ENCODE measurements at places on chromosomes 4 and X. TPM values are rescaled to one million over a fixed set of nuclear protein-coding genes. Genes with fewer than 3 reads are reported as not detected.

CLNK gene
- under 0.01 TPM for total RNA-seq

DLG3 gene
- total RNA-seq = 5.9 TPM

HTR2C gene
- not detected for total RNA-seq

HSFX1 gene
- total RNA-seq = 2.1 TPM

RAP2C gene
- total RNA-seq = 21.4 TPM

CCKAR gene
- not detected for total RNA-seq

SLC6A14 gene
- total RNA-seq = not detected

SSX1 gene
- not detected for total RNA-seq

FAM9C gene
- not detected for total RNA-seq

GRCh38 chr4:10186228-10187214, 69.9 kb upstream of the WDR1 start:
- DNase-seq = no peak

- no peak for DNase-seq
Observed at GRCh38 chr4:86633854-86634253, 39.7 kb downstream of the PTPN13 start.

GRCh38 chrX:77404419-77404818, 42.8 kb upstream of the FGF16 start:
- DNase-seq = no peak

- DNase-seq = no peak
Observed at GRCh38 chr4:187004628-187005027, 281.0 kb upstream of the FAT1 start.

GRCh38 chr4:10577508-10578426, 106.8 kb downstream of the CLNK start:
- no peak for DNase-seq

GRCh38 chrX:47502316-47503125, 19.5 kb upstream of the ZNF41 start:
- no peak for DNase-seq

DNA sequence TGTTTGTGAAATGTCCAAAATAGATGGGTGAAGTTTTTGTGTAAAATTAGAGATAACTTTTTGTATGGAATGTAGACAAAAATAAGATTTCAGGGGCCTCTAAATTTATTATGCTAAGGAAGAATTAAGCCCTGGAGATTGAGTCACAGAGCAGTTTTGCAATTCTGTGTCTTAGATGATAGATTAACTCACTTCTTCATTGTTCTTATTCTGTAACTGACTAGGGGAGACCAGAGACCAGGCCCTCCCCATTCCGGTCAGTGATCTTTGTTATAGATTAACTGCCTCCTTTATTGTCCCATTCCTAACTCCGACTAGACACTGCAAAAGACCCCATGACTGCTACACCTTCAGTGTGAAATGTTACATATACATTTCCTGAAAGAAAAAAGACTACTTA, 238.4 kb upstream of the TAPT1 start:
- no peak for DNase-seq

- DNase-seq = no peak
Observed at GRCh38 chr4:17155486-17155885, 257.0 kb upstream of the LDB2 start.

DNA sequence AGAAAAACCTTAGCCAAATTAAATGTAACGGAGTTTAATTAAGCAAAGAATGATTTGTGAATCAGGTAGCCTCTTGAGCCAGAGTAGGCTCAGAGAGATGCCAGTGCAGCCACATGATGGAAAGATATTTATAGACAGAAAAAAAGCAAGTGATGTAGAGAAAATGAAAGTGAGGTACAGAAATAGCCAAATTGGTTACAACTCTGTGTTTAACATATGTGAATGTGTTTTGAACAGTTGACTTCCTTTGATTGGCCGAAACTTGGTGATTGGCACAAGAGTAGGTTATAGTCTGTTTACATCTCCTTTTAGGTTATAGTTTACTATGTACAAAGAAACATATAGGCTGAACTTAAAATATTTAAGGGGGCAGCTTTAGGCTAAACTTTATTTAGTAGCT, 459.9 kb upstream of the BOD1L1 start:
- DNase-seq = no peak

- DNase-seq = no peak
Observed at GRCh38 chrX:40098264-40099054, 701 bp upstream of the BCOR start.

DNA sequence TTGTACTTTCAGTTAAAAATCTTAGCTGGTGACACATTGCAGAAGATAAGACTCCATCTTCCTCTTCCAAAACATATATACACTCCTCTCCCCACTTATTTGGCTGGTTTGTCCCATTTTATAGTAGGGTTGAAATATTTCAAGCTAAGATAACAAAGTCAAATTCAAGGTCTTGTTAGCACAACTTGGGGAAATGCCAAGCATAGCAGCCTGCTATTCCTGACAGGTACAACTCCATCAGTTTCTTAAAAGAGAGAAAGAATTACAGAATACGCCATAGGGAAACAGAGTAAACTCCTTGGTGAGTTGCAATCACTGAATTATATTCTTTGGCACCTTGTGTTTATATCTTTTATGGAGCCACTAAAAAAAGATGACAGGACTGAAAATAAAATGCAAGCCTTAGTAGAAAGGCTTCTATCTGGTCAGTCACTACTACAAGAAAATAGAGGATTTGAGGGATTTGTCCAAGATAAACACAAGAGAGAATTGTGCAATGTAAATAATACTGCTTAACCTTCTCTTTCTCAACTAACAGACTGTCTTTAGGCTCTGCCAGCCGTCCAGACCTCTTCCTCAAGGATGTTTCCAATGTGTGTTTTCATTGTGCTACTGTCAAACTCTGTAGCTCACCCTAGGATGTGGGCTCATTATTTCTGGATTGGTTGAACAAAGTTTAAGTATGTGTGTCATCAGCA, 170.3 kb downstream of the VEGFC start:
- no peak for DNase-seq

GRCh38 chrX:16089086-16089485, 34.3 kb upstream of the GRPR start:
- no peak for DNase-seq

DNA sequence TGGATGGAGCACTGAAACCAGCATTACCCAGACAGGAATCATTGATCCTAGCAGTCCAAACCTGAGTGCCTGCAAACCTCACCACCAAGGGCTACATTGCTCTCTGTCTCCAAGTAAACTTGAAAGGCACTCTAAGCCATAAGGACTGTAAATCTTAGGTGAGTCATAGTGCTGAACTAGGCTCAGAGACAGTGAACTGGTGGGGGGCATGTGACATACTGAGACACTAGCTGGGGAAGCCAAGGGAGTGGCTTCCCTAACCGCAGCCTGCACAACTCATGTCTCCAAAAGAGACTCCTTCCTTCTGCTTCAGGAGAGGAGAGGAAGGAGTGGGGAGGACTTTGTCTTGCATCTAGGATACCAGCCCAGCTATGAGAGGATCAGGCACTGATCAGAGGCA, 235.5 kb upstream of the ACTRT1 start:
- DNase-seq = no peak

DNA sequence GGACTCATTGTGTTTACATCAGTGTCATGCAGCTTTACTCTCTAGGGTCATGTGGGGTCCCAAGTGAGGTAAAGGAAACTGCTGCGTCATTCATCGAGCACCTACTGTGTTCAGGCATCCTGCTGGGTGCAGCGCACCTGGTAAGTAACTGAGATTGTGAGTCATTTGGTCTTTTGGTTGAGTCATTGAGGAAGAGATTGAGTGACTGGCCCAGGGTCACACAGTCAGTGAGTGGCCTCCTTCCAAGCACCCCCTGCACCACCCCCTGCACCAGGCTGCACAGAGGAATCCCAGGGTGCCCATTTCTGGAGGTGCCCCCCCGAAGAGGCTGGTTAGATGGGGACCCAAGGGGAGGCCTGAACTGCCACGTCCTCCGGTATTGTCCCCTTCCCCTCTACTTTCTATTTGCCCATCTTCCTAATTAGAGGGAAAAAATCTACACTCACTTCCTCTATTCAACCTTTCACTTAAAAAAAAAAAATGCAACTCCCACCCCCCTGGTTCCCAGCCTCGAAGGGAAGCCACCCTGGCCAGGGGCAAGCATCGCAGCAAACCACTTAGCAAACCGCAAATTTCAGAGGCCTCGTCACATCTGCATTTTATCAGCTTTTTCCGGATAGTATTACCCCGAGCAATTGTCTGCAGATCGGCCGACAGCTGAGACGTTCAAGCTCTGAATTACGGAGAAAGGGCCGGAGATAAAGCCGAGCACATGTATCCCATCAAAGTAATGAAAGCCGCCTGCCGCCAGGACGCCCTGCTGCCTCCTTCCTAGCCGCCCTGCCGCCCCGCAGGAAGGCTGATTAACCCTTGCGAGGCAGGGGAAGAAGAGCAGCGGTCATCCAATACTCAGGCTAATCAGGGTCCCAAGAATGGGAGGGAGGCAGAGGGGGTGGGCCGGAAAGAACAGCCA, 96.3 kb upstream of the MSX1 start:
- no peak for DNase-seq

DNA sequence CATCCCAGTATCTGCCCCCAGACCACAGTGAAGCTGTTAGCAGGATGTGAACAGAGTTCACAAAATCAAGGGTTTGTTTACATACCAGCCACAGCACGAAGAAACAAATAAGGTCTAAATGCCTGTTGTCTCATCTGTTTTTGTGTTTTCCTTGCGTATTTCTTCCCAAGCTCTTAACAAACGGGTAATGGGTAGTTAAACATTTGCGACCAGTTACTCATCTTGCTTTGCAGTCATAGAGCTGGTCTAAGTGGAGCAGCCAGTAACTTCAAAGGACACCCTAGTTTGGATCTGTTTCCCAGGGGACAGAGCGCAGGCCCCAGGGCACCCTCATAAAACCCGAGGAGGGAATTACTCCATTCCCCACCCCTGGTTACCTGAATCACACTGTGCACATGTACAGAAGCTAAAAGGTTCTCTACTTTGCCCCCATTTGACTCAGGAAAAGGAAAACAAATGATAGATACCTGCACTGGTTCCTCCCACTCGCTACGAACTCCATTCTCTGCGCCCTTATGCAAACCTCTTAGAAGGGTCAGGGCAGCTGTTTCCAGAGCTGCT, 68.8 kb downstream of the MAML3 start:
- no peak for DNase-seq

DNA sequence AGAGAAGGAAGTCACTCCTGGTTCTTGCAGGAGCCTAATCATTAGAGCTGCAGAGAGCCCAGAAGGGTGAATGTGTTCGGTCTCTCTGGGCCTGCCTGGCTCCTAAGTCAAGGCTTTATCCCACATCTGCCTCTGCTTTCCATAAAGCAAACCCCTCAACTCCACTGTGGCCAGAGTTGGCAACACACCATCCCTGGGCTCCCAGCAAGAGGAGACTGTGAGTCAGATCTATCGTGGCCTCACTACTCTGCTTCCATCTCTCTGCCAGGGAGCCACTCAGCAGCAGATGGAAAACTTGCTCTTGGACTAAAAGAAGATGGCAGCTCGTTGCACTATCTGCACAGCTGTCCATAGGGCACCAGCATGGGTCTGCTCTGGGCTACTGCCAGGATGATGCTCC, 348.2 kb downstream of the FBXW7 start:
- no peak for DNase-seq

DNA sequence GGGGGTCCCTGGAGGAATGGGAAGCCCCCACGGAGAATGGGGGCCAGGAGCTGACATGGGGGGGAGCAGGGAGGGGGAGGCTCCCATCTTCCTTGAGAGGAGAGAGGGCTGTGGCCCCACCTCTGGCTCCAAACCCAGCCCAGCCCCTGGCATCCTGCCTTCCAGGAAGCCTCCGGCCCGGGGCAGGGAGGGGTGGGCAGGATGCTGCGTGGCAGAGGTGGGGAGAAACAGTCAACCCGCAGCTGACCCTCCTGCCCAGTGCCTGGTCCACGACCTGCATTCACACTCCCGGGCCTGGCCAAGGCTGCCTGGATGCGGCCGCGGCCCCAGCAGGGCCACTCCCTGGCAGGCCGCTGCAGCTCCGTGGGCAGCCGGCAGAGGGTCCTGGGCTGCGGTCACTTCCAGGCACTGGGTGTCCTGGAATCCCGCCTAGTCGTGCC, 39.0 kb downstream of the CPLX1 start:
- DNase-seq = no peak

- DNase-seq = no peak
Observed at GRCh38 chr4:62006108-62006507, 806.0 kb downstream of the ADGRL3 start.

DNA sequence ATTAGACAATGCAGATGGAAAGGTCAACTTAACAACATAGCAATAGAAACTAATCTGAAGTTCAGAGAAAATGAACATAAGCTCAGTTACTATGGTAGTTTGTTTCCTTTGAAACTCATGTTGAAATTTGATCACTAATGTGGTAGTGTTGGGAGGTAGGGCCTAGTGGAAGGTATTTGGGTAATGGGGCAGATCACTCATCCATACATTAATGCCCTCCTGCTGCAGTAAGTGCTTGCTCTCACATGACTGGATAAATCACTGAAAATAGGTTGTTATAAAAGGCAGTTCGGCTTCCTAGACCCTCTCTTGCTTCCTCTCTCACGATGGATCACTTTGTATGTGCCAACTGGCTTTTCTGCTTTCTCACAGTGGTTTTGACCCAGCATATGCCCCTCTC, 567.4 kb upstream of the GALNT7 start:
- no peak for DNase-seq

- DNase-seq = no peak
Observed at GRCh38 chrX:34382416-34382815, 250.3 kb upstream of the FAM47A start.

DNA sequence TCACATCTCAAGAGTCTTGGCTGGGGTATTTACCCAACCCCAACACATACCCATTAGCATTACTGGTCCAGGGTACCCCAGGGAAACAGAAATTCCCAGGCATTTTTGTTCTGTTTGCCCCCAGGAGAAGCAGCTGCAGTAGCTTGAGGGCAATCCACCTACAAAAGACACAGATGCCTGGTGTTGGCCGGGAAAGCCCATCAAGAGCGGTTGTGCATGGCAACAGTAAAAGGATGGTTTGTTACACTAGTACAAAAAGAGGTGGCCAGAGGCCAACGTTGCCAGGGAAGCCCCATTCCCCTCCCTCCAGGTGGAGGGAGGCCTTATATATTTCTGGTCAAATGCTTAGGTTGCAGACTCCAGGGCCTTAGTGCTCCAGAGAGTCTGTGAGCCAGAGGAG, 637.8 kb downstream of the BCOR start:
- no peak for DNase-seq

DNA sequence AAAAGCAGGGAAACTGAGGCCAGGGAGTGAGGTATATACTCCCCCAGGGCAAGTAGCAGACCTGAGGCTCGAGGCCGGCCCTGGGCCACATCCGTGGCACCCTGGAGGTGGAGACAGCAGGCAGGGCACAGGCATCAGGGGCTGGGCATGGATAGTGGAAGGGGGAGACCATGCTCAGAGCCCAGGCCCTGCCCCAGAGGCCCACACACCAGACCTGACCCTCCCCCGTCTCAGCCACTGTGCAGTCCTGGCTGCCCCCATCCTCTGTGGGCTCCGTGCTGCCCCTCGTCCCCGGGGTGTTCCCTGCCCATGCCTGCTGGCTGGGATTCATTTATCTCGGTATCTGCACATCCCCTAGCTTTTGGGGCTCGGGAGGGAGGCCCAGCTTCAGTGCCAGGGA, 103.1 kb upstream of the NKX1-1 start:
- no peak for DNase-seq
